ENCODE measurements at places on chromosomes 7 and 10. TPM values are rescaled to one million over a fixed set of nuclear protein-coding genes. Genes with fewer than 3 reads are reported as not detected.

GTPBP10 gene
- total RNA-seq: 4.5 TPM

- no peak for DNase-seq
Measured at GRCh38 chr7:135282561-135283254, 49.1 kb downstream of the STRA8 start.

- no peak for DNase-seq
Measured at GRCh38 chr10:70101668-70102067, 31.0 kb downstream of the AIFM2 start.

PTPRE gene
- total RNA-seq: 3.4 TPM

GRCh38 chr10:28494420-28494819, 38.5 kb upstream of the WAC start:
- DNase-seq: no peak

- no peak for DNase-seq
Measured at GRCh38 chr10:69634759-69635425, 4.8 kb downstream of the FAM241B start.

DNA sequence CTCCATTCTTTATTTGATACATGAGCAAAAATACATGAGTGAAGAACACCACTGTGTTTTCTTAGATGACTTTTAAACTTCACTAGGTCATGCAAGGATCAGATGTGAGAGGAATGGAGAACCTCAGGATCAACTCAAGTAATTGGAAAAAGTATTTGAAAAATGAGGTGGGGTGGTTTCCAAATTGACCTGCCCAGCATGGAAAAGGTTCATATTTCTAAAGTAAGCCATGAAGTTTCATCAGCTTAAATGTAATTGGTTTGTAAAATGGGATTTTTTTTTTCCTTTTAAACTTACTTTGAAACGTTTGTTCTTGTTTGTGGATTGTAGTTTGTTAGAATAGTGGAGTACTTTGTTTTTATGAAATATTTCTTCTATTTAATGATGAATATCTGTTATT, 134.8 kb downstream of the MLLT10 start:
- no peak for DNase-seq

DNA sequence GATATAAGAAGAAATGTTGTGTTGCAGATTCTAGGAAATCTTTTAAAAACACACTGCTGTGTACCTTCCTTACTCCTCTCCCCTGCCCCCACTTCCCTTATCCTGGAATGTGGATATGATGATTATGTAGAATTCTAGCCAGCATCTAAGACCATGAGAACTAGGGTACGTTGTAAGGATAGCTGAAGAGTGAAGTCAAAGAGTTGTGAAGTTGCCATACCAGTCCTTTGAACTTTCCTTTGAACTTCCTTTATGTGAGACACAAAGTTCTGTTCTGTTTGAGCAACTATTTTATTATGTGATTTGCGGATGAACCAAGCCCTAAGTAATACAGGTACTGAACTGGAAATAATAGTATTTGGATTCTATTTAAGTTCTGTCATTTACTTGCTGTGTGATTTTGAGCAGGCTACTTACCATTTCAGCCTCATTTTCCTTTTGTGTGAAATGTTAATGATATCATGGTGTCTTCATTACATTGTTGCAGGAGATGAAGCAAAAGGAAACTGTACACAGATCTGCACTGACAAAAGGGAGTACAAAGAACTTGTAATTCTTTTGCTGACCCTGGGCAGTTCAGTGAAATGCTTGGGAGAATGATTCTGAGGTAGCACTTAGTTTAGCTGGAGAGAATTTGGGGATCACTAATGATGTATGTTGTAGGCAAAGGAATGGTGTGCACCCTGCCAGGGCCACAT, 31.4 kb downstream of the RPA3 start:
- no peak for DNase-seq

MYPN gene
- total RNA-seq: not detected
